IPS-NIHi11 (cell line): ENCODE measurements at places on chromosomes 7 and 10.
A peak's percentile ranks its signal among the peaks of the same experiment; 100 is the strongest.

GRCh38 chr7:12423997-12424745 lies 20.5 kb upstream of the VWDE start:
- DNase-seq: peak; percentile 74

DNA sequence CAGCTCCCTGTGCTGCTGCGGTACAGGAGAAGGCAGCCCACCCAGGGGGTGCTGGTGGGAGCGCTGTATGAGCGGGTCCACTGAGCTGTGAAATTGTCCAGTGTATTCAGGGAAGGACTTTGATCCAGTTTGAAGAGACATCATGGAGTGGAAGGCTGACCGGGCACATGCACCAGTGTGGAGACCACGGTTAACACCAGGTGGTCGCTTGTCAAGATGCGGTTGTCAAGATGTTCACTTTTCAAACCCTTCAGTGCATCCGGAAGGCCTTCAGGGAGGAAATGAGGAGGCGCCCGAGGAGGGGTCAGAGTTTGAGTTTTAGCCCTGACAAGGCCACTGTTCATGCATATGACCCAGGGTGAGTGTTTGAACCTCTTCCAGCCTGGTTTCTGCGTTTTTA lies 6.1 kb downstream of the DOCK1 start:
- no peak for DNase-seq

GRCh38 chr7:51317582-51317910 lies 937 bp upstream of the COBL start:
- DNase-seq: no peak

GRCh38 chr10:83119346-83119745 lies 1020.0 kb upstream of the GHITM start:
- no peak for DNase-seq

- peak; percentile 80 for DNase-seq
Measured at GRCh38 chr10:124153023-124153826, 59.8 kb upstream of the CHST15 start.

DNA sequence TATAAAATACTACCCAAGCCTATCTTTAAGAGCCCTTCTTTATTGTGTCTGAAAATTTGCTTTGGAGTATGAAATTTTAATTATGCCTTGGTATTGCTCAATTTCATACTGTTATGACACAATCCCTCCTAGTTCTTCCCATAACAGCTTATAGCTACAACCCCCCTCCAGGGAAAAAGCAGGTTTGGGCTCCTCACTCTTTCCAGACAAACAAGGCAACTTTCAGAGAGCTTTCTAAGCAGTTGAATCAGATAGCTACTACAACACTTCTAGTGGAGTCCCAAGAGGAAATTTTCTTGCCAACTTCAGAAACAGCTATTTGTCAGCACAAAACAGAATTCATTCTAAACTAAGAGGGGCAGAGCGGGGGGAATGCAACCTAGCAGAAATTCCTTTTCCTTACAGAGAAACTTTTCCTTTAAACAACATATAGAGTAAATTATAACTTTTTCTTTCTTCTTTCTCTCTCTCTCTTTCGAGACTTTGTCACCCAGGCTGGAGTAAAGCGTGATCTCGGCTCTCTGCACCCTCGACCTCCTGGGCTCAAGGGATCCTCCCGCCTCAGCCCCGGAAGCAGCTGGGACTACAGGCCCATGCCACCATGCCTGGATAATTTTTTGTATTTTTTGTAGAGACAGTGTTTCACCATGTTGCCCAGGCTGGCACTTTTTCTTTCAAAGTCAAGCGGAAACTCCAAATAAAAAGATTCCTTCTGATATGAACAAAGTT lies 26.0 kb upstream of the JMJD1C start:
- DNase-seq: no peak

GRCh38 chr10:75272094-75272493 lies 36.3 kb upstream of the COMTD1 start:
- no peak for DNase-seq

- DNase-seq: peak; percentile 48
Measured at GRCh38 chr10:127492607-127493250, 56.4 kb upstream of the NPS start.

DNA sequence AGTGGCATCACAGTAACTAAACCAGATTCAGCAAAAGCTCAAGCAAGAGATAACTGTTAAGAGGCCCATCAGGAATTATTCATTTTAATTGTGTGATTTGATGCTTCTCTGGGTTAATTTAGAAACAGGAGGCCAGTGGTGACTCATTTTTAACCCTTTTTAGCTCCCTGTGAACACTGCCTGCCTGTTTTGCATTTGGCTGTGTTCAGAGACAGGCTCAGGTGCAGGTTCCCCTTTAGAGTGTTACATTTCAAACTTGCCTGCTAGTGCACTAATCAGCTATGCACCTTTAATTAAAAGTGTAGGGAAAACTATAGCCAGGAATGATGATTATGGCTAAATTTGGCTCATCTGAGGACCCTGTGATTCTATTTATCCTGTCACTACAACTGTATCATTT lies 6.5 kb downstream of the STAMBPL1 start:
- DNase-seq: peak; percentile 18

DNA sequence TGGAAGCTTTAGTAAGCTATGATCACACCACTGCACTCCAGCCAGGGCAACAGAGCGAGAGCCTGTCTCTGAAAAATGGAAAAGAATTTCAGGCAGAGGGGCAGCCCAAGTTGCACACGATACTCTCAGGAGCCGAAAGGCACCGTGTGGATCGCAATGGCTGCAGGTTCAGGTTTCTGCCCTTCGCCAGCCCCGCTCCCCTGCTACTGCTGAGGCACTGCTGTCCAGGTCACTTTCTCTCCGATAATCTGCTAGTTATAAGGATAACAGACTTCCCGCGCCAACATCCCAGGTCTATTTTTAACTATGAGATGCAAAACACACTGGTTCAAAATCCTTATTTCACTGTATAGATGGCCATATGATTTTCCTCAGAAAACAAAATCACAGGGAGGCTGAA lies 11.1 kb downstream of the BEND7 start:
- no peak for DNase-seq

- DNase-seq: no peak
Measured at GRCh38 chr10:119815671-119816070, 57.0 kb downstream of the MCMBP start.

- peak; percentile 85 for DNase-seq
Measured at GRCh38 chr7:1225441-1226185, 7.1 kb upstream of the UNCX start.

DNA sequence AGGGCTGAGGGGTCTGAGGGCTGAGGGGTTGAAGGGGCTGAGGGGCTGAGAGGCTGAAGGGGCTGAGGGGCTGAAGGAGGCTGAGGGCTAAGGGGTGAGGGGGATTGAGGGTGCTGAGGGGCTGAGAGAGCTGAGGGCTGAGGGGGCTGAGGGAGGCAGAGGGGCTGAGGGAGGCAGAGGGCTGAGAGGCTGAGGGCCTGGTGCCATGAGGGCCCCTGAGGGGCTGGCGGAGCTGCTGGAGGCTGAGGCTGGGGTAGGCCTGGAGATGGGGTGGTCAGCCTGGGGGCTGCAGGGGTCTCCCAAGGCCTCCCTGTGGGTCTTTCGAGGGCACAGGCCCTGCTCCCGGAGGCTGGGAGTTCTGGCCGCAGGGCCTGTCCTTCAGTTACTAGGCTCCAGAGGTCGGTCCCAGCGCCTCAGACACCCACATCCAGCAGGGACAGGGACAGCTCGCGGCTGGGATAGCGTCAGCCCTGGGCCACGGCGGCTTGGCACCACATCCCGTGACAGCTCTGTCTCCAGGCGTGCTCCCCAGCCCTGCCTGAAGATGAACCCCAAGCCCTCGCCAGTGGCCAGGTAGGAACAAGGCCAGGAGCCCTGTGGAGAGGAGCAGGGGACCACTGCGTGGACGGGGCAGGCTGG lies 16.9 kb downstream of the MYO1G start:
- no peak for DNase-seq

- DNase-seq: no peak
Measured at GRCh38 chr10:121351540-121351939, 246.7 kb downstream of the FGFR2 start.

DNA sequence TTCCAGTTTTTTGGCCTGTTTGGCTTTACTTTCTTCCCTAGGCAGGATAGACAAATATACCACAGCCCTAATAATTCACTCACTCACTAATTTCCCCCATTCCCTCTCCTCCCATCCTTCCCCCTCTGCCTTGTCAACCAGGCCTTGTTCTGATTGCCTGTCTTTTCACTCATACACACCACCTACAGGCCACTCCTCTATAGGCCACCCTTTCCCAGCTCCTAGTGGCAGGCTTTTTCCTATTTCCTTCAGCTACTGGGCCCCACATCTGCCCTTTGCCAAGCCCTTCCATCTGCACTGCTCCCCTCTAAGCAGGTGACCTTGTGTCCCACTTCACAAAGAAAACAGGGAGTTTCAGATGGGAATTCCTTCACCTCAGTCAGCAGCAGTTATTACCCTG lies 59.8 kb upstream of the MSRB2 start:
- peak; percentile 56 for DNase-seq

DNA sequence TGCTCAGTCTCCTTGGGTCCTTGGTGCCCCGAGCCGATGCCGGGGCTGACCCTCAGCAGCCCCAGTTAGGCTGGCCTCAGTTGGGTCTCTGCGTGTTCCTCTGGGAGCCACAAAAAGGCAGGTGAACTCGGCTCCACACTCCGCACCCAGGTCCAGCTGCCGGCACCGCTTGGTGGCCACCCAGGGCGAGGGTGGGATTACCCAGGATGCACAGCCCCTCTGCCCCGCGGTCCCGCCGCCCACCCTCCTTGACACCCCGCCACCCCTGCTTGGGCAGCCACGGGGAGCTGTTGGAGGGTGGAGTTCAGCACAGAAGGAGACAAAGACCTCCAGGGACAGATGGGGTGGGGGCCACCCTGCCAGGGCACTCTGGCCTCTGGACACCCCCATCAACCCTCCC lies 17.7 kb downstream of the VENTX start:
- no peak for DNase-seq

- DNase-seq: no peak
Measured at GRCh38 chr7:84688671-84689070, 494.1 kb upstream of the SEMA3A start.

DNA sequence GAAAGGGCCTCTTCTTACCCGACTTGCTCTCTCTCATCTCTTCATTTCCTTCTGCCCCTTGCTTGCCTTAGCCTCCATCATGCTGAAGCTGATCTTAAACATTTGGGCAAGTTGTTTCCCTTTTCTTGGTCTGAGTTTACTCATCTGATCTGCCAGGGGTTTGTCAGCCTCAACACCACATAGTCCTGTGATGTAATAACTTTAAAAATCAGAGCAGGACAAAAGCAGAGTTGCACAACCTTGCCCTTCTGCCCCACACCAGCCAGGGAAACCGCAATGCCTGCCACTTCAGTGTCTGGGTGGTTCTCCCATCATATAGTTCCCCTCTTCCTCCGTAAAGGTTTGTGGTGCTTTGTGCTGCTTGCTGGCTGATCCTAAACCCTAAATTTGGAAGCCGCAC lies 9.9 kb upstream of the LIPM start:
- DNase-seq: no peak

GRCh38 chr7:116633131-116633988 lies 38.6 kb upstream of the MET start:
- no peak for DNase-seq

DNA sequence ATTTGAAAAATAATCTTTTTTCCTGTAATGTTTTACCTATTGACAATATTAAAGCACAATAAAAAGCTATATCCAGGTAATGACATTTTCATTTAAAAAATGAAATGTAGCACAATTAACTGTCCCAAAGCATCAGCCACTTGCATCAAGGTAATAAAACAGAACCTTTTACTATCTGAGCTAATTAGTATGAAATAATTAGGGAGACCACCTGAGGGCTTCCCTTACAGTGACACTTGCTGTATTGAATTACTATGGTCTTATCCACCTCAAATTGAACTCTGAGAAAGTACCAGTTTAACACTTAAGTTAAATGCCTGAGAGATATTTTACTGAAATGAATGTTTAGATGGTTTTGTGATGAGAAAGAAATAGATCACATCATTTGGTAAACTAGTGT lies 119.4 kb upstream of the DKK1 start:
- DNase-seq: no peak

DNA sequence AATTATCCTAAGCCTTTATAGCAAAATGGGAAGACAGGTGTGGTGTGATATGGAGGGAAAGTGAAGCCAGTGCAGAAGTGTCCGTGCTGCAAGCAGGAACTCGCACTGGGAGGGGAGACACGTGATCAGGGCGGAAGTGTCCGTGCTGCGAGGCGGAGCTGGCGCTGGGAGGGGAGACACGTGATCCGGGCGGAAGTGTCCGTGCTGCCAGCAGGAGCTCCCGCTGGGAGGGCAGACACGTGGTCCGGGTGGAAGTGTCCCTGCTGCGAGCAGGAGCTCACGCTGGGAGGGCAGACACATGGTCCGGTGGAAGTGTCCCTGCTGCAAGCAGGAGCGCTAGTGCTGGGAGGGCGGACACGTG lies 40.5 kb upstream of the PRKAR1B start:
- no peak for DNase-seq

- no peak for DNase-seq
Measured at GRCh38 chr10:72066318-72067284, 21.8 kb downstream of the SPOCK2 start.

- no peak for DNase-seq
Measured at GRCh38 chr7:131640686-131641085, 84.3 kb upstream of the PODXL start.

DNA sequence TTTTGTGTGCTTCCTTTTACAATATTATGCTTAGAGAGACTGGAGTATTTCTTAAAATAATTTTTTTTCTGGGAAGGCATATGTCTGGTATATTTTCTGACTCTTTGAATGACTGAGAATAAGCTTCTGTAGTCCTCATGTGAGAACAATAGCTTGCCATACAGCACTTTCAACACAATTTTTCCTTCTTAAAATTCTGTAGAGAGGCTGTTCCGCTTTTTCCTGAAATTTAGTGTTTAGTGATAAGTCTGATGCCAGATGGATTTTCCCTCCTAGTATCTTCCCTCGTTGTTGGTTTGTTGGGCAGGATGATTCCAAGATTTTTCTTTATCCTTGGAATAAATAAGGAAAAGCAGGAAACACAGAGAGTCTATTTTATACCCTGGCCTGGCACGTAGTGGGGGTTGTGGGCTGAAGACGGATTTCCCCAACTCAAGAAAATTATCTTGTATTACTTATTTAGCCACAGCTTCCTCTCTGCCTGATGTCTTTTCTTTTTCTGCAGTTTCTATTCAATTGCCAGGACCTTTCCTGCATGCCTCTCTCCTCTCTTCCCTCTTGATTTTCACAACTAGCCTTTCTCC lies 111.2 kb downstream of the AOAH start:
- no peak for DNase-seq
